ENCODE measurements at places on chromosomes 2 and 18.

DNA sequence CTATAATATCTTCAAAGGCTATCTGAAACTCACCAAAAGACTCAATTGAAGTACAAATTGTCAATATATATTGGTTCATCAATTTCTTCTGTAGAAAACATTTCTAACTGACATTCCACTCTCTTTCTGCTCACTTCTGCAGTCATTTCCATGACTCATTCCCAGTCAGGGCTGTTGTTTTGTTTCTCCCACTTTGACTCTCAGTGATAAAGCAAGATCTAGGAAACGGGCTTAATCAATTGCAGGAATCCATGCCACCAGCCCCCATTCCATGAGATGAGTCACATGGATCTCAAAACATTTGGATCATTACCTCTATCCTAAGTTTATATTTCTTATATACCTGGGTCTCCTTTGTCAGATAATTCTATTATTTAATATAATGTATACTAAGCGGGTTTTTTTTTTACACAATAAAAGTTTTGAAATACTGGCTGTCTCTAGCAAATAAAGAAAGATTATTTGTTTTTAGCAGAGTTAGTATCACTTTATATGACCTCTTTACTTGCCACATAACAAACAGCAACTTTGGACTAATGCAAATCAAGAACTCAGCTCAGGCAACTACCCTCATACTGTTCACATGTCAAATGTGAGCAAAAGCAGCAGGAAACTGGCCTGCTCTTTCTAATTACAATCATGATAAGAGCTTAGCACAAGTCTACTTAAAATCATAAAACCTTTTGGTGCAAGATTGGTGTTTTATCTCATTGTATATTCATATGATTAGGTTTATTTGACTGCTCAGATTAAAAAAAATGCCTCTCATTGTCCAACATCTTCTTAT lies 251.1 kb upstream of the PIK3C3 start:
- peak; percentile 82 for ATAC-seq

DNA sequence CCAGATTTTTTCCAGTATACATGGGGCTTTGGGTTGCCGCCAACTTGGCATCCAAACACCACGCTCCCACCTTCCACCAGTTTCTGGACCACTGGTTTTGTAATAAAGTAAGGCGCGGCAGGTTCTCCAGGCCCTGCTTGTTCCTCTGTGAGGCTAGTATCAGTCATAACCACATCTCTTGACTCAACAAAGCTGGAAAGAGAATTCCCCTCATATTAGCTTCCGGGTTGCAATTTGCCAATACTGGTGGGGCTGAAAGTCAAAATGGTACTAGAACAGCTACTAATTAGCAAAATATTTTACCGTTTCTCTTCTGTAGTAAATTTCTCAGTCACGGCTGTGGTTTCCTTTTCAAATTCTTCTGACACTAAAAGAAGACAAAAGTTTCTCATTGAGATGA lies 25.0 kb downstream of the TTN start:
- no peak for ATAC-seq

GRCh38 chr2:7265286-7265685 lies 348.1 kb downstream of the RNF144A start:
- no peak for ATAC-seq

DNA sequence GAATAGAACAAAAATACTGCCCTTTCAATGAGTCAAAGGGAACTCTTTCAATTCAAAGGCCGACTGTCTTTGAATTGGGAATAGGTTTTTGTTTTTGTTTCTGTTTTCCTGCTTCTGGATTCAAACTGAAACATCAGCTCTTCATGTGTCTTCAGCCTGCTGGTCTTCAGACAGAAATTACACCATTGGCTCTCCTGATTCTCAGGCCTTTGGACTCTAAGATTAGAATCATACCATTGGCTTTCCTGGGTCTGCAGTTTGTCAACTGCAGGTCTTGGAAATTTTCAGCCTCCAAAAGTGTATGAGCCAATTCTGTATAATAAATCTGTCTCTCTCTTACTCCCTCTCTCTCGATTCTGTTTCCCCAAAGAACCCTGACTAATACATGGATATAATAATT lies 31.1 kb downstream of the CTLA4 start:
- ATAC-seq = no peak

DNA sequence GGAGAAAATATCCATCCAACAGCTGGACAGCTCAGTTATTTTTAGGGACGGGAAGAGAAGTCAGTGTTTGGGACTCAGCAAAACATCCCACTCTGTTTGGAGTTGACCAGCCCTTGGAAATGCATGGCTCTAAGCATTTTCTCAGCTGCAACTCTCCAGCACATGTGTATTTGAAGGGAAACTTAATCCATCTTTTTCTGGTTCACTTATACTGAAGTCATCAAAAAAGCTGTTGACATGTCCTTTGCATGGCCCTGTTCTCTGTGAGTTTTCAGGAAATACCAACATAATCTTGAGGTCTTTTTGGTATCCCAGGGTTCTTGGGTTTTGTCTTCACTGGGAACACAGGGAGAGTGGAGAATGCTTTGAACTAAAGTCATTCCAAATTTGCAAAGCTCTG lies 91.9 kb upstream of the CELF4 start:
- no peak for ATAC-seq

DNA sequence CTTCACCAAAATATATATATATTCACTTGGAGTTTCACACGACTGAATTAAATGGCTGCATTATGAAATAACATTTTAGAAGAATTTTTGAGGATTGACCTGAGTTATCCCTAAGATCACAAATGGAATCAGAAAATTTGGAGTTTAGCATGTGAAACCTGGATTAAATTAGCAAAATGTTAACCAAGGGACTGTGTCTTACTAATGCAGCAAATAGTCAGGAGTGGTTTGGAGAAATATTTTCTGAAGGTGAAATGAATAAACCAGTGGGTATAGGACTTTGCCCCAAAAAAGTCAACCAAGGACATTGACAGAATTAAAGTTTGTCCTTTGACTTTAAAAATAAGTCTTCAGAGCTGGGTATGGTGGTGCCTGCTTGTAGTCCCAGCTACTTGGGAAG lies 111.2 kb downstream of the PRPF40A start:
- ATAC-seq = peak; percentile 37

Data from SK-N-SH treated with all-trans-retinoic acid at 6 μM for 48 hours (cell line).